Esophagus muscularis mucosa (tissue), 4 donors: ENCODE measurements at places on chromosomes 12 and 14. TPM values are rescaled to one million over a fixed set of nuclear protein-coding genes. Genes with fewer than 3 reads are reported as not detected.

GRCh38 chr12:71865757-71866536 is 26.4 kb downstream of the TBC1D15 start:
- H3K4me3 ChIP-seq, result no peak overlapping the region
- no peaks in the 10 kb centered on the region for H3K36me3 ChIP-seq
- H3K27me3 ChIP-seq, result no peaks in the 10 kb centered on the region
- DNase-seq, result no peak

The ATL1 gene
- total RNA-seq, result 21.5 TPM

- peak overlapping the region; percentile 92 for H3K27ac ChIP-seq
- peak overlapping the region; percentile 77 for H3K4me3 ChIP-seq
- H3K27me3 ChIP-seq, result no peaks in the 10 kb centered on the region
- H3K4me1 ChIP-seq, result peaks cover 40% of the 10 kb centered on the region
- no peaks in the 10 kb centered on the region for H3K36me3 ChIP-seq
- no peak for DNase-seq
These were observed 583 bp upstream of the LEMD3 start for GRCh38 chr12:65168681-65169319.

- no peak overlapping the region for H3K27ac ChIP-seq
- DNase-seq, result no peak
- no peaks in the 10 kb centered on the region for H3K4me1 ChIP-seq
- no peak overlapping the region for H3K4me3 ChIP-seq
- H3K36me3 ChIP-seq, result no peaks in the 10 kb centered on the region
These were observed 60.3 kb downstream of the DACT1 start for GRCh38 chr14:58697930-58698642.

GRCh38 chr14:33457617-33458016 is 493.3 kb downstream of the EGLN3 start:
- DNase-seq, result no peak
- no peak overlapping the region for H3K27ac ChIP-seq
- no peaks in the 10 kb centered on the region for H3K36me3 ChIP-seq
- H3K4me3 ChIP-seq, result no peak overlapping the region
- H3K4me1 ChIP-seq, result peaks cover 48% of the 10 kb centered on the region
- H3K27me3 ChIP-seq, result no peaks in the 10 kb centered on the region

The SLC38A1 gene
- 191 TPM for total RNA-seq

DNA sequence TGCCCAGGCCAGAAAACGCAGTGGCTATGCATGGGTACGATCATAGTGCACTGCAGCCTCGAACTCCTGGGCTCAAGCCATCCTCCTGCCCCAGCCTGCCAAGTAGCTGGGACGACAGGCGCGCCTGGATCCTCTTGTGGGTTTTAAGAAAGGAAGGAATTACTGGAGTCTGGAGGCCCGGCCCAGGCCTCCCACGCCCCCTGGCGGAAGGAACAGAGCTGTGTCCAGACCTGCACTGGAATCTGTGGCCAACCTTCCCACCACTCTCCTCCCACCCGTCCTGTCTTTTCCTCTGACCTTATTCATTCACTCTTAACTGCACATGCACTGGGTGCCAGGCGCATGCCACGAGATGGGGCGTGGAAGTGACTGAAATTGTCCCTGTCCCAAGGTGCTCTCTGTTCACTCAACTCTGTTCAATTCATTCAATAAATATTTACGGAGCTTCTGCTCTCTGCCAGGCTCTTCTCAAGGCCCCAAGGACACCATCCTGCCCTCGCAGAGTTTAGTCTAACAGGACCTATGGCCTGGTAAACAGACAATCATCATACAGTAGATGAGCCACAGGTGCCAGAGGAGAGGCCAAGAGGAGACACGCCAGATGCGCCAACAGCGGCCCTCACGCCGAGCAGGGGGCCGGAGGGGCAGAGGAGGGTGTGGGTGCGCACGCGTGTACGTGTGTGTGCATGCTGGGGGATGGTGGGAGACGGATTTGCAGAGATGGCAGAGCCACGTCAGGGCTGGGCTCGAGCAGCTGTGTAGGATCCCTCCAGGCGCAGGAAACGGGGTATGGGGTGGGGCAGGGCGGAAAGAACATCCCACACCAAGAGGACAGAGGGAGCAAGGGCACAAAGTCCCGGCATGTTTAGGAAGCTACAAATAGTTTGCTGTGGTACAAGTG is 13.7 kb upstream of the TMEM106C start:
- H3K27ac ChIP-seq, result no peak overlapping the region
- DNase-seq, result no peak
- H3K27me3 ChIP-seq, result no peaks in the 10 kb centered on the region
- H3K4me3 ChIP-seq, result no peak overlapping the region
- H3K36me3 ChIP-seq, result no peaks in the 10 kb centered on the region

The TAS2R30 gene
- 2.0 TPM for total RNA-seq

DNA sequence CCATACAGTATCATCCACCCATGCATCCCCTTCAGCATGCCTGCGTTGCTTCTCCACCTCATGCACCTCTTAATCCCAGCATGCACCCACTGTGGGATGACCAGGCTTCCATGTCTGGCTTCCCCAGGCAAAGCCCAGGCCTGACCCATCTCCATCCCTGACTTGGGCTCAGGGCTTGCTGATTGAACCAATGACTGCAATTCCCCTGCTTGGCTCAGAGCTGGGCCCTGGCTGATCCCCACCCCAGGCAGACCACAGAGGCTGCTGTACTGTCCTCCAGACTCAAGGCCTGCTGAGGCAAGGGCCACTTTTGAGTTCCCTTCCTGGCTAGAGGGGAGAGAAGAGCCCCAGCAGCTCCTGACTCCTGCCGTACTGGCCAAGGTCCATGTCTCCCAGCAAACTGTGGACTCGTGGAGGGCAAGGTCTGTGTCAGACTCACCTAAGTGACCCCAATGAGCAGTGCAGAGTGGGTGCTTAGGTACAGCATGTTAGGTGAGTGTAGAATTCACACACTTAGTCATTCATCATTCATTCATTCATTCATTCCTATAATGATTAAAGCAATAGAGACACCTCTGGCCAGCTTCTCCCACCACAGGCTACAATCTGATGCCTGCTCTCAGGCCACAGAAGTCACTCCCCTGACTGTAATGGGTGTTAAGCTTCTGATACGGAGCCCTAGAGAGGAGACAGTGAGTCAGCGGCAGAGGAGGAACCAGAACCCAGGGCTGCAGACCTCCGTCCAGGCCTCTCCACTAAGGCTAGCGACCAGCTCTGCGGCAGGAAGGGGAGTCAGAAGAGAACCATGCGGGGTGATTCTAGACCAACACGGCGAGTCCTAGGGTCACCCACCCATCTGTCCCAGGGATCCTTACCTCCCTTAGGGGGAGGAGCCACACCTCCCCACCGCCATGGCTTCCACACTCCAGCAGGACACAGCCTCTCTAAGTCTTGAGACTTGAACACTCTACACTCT is 2.9 kb downstream of the BEGAIN start:
- H3K27me3 ChIP-seq, result peaks cover 36% of the 10 kb centered on the region
- H3K36me3 ChIP-seq, result no peaks in the 10 kb centered on the region
- DNase-seq, result no peak
- H3K4me3 ChIP-seq, result no peak overlapping the region
- peaks cover 10% of the 10 kb centered on the region for H3K4me1 ChIP-seq
- no peak overlapping the region for H3K27ac ChIP-seq

GRCh38 chr14:54211551-54212308 is 185.1 kb upstream of the CDKN3 start:
- peak overlapping the region; percentile 46 for H3K27ac ChIP-seq
- no peaks in the 10 kb centered on the region for H3K4me1 ChIP-seq
- DNase-seq, result no peak
- H3K4me3 ChIP-seq, result no peak overlapping the region

DNA sequence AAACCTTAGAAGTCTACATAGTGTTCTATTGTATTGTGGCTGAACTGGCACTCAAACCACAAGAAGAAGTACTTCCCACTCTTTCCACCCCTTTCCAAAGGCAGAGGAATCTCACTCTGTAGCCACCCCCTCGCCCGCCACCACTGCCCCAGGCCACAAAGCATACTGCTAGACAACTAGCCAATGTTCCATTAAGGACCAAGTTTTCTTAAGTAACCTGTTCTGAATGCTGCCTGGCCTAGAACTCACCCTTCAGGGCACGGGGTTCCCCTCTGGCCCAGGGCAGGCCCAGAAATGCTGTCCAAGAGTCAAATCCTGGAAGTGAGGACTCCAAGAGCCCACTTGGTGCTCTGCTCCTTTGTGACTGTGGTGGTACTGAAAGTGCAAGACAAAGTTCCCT is 15.7 kb upstream of the PTPRO start:
- no peak overlapping the region for H3K4me3 ChIP-seq
- H3K27ac ChIP-seq, result no peak overlapping the region
- H3K27me3 ChIP-seq, result no peaks in the 10 kb centered on the region
- H3K4me1 ChIP-seq, result no peaks in the 10 kb centered on the region
- no peak for DNase-seq

DNA sequence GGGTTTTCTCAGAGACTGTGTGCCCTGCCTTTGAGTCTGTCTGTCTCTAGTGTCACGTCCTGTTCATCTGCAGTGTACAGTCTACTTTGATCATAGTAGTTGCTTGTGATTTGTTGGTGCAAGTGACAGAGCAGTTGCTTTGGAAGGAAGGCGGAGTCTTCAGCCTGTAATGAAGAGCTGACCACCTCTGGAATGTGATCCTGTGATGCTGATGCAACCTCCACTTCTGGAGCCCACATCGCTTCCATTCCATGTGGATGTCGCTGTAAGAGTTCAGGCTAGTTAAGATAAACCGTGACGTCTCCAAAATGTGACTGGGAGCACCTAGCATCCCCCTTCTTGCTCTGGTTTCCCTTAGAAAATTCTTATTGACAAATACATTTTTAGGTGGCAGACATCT is 51.8 kb downstream of the PELI2 start:
- no peaks in the 10 kb centered on the region for H3K27me3 ChIP-seq
- H3K36me3 ChIP-seq, result no peaks in the 10 kb centered on the region
- H3K27ac ChIP-seq, result no peak overlapping the region
- no peak overlapping the region for H3K4me3 ChIP-seq
- DNase-seq, result no peak
